Right lung (tissue), 10 donors: ENCODE measurements at places on chromosomes 1 and 21. TPM values are rescaled to one million over a fixed set of nuclear protein-coding genes. Genes with fewer than 3 reads are reported as not detected.

SYF2 gene
- polyA plus RNA-seq = 96.2 TPM

CACNA1S gene
- 2.2 TPM for polyA plus RNA-seq

SPRR1A gene
- not detected for polyA plus RNA-seq

INAVA gene
- 20.8 TPM for polyA plus RNA-seq

DDAH1 gene
- 103 TPM for polyA plus RNA-seq

CLCN6 gene
- polyA plus RNA-seq = 18.0 TPM

LHX8 gene
- not detected for polyA plus RNA-seq

CD84 gene
- 2.4 TPM for polyA plus RNA-seq

HTR6 gene
- not detected for polyA plus RNA-seq

RGS16 gene
- 3.9 TPM for polyA plus RNA-seq

GRCh38 chr1:5758000-5758858, 234.0 kb downstream of the NPHP4 start:
- no peak for DNase-seq

- no peak for DNase-seq
Observed at GRCh38 chr1:208682664-208683013, 438.5 kb upstream of the PLXNA2 start.

GRCh38 chr1:233605205-233605604, 8.7 kb upstream of the KCNK1 start:
- no peak for DNase-seq

- peak; percentile 90 for DNase-seq
Observed at GRCh38 chr1:44842862-44843655, at the start of gene PTCH2. PTCH2 (minus strand) TSS chr1:44843253; CDS start chr1:44842932, 321 bp downstream.

DNA sequence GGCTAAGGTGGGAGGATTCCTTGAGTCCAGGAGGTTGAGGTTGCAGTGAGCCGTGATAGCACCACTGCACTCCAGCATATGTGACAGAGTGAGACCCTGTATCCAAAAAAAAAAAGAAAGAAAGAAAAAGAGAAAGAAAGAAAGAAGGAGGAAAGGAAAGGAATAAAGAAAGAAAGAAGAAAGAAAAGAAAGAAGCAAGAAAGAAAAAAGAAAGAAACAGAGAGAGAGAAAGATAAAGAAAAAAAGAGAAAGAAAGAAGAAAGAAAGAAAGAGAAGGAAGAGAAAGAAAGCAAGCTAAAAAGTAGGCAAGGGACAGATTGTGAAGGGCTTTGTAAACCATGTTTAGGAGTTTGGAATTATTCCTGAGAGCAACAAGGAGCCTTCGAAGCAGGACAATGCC, 80.1 kb downstream of the MAB21L3 start:
- DNase-seq = no peak

DNA sequence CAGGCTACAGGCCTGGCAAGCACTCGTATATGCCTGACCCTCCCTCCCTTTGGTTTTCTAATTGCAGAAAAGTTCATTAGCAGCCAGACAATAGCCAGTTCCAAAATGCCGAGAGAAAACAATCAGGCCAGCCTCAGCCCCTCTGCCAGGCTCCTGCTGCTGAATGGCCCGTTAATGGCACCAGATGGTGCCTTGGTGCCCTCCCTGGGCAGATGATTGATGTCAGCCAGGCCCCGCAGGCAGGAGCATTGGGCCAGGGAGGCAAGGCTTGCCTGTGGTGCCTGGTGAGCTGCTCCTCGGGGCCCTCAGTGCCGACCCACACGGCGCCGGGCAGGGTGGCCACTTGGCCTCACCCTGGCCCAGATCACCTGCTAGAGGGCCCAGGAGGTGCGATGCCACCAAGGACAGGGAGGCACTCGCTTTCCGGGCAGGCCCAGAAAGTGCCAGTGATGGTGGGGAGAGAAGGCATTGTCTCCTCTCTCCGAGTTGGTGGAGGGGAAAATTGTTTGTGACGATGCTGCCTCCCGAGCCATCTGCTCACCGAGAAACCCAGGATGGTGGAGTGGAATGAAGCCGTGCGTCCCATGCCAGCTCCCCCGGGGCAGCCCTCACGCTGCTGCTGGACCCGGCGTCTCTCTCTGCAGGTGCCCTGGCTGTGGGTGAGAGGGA, 28.1 kb downstream of the QSOX1 start:
- no peak for DNase-seq

DNA sequence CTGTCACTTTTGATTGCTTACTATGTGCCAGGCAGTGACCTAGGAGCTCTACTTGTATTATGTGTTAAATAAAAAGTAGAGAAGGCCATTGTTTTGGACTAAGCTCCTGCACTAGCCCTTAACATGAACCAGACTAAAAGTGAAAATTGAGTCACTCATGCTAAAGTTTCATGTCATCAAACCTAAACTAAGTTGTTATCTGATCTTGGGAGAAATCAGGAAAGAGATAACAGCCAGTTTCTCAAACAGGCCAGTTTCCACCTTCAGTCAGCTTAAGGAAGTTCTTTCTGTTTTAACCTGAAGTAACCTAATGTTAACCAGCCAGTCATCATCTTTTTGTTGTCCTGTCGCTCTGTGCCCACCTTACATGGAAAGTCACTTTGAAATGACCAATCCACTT, 102.1 kb upstream of the MARK1 start:
- DNase-seq = no peak

DNA sequence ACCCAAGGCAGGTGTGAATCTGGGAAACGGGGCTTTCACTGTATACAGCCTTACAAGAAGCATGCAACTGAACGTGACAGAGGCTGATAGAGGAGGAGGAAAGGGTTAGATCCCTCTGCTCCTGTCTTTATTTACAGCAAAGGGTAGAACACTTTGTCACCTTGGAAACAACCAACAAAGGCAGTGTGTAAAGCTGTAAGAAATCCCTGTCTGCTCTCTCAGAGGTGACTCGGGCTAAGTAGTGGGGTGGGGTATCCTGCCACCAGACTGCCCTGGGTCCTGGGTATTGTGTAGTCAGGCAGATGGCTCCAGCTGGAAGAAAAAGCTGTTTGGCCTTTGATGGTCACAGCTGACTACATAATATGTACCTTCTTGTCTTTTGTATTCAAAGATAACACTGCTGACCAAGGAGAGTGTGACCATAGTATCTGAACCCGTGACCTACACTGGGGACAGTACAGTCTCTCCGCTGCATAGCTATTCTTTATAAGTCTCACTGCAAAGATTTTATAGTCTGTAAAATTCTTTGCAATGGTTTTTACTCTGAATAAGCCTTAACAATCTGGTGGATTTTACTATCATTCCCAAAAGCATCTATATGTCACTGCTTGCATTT, 22.1 kb upstream of the POU2F1 start:
- DNase-seq = no peak

DNA sequence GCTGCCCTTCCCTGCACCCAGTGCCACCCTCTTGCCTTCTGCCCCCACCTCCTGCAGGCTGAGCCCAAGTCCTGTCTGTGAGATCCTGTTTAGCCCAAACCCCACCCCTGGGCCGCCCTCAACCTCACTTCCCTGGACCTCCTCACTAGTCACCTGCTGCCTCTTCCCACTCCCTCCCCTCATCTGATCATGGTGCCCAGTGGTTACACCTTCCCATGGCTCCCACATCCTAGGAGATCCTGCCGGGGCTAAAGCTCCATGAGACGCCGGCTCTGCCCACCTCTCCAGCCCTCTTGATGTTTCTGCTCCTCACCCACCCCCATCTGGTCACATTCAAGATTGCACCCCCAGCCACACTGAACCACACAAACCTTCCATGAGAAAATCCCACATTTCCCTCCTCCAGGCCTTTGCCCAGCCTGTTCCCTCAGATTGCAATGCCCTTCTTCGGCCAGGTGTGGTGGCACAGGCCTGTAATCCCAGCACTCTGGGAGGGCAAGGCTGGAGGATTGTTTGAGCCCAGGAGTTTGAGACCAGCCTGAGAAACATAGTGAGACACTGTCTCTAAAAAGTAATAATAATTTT, 17.0 kb downstream of the TTC39A start:
- DNase-seq = no peak

DNA sequence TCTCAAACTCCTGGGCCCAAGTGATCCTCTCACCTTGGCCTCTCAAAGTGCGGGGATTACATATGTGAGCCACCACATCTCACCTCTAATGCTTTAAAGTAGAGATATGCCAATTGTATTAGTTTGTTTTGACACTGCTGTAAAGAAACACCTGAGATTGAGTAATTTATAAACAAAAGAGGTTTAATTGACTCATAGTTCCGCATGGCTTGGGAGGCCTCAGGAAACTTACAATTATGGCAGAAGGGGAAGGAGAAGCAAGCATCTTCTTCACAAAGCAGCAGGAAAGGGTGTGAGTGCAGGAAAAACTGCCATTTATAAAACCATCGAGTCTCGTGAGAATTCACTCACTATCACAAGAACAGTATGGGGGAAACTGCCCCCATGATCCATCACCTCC, 3.5 kb upstream of the MYCL start:
- DNase-seq = no peak

DNA sequence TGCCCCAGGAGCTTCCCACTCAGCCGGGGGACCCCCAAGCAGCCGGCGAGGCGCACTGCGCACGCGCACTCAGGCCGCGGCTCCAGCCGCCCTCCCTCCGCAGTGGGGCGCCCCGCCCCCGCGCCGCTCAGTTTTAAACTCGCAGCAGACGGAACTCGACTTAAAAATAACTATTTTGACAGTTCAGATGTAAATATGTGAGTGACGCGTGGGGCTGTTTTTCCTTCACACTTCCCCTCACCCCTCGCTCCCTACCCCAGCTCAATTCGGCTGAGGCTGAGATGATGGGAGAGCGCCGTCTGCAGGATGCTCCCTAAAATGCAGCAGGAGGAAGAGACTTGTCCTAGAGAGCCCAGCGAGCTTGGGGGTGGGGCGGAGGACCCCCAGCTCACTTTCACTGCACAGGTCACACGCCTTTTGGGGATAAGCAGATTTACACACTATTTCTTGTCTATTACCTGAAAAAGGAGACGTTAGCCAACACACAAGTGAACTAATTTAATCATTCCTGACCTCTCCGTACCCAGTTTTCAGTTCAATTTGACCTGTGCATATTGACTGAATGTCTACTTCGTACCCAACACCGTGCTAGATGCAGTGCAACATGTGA, 8.9 kb upstream of the LEMD1 start:
- DNase-seq = peak; percentile 62

DNA sequence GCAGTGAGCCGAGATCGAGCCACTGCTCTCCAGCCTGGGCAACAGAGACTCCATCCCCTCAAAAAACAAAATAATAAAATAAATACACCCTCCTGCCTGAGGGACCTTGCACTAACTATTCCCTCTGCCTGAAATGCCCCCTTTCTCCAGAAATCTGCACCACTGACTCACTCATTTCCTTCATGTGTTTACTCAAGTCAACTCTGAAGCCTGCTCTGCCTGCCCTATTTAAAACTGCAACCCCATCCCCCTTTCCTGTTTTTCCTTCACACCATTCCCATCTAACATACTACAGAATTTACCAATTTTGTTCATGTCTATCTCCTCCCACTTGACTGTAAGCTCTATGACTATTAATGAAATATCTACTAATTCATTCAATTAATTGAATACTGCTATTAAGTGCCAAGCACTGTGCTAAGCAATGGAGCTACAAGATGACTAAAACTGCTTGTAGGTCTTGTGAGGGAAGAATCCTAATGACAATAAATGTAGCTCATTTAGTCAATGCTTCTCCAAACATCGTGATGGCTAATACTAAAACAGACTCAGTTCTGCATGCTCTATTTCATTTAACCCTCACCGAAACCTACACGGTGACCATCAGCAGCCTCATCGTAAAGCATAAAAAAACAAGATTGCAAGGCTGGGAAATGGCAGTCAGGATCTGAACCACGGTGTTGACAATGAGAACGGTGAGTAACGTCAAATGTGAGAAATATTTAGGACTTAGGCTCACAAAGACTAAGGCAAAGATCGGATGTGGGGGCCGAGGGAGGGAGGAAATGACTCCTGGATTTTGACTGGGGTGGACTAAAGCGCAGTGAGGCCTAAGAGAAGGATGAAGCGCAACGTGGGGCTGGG, 749 bp upstream of the TMEM39B start:
- no peak for DNase-seq

GRCh38 chr1:1128454-1129139, 12.7 kb upstream of the C1orf159 start:
- DNase-seq = no peak

- DNase-seq = no peak
Observed at GRCh38 chr21:38460171-38460742, 38.0 kb downstream of the ERG start.

DNA sequence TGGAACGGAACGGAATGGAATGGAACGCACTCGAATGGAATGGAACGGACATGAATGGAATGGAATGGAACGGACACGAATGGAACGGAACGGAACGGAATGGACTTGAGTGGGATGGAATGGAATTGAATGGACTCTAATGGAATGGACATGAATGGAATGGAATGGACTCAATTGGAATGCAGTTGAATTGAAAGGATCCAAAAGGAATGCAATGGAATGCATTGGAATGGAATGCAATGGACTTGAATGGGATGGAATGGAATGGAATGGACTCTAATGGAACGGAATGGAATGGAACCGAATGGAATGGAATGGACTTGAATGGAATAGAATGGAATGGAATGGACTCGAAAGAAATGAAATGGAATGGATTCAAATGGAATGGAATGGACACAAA, 102.4 kb upstream of the OR4F16 start:
- no peak for DNase-seq

DNA sequence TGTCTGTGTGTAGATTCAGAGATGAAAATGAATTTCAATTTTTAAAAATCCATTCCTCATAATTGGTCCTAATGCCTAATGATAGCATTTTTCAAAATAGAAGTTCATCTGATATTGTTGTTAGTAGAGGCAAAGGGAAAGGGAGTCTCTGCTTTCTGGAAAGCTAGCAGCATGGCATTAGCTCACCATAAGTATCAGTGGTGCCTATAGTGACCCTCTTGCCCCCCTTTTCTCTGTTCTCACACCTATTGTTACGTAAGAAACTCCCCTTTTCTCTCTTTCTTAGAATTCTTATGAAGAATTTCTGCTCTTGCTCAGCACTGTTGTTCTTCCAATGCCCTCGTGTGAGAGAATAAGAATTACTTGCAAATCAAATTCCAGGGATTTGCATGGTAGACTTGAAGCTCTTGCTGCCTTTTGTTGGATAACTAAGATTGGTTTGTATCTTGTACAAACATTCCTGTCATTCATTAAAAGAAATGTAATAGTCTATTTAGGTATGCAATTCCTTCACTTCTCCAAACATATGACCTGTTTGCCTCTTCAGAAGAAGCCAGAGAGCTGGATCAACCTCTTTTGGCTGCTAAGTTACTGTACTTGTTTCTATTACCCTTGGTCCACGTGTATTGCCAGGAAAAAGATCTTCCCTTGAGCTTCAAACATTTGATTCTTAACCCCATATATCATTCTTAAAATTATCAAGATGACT, 69.2 kb upstream of the MAGI3 start:
- DNase-seq = peak; percentile 9

- no peak for DNase-seq
Observed at GRCh38 chr1:19400875-19401534, 84.3 kb downstream of the CAPZB start.

GRCh38 chr1:177023726-177024125, 140.8 kb downstream of the ASTN1 start:
- DNase-seq = no peak

DNA sequence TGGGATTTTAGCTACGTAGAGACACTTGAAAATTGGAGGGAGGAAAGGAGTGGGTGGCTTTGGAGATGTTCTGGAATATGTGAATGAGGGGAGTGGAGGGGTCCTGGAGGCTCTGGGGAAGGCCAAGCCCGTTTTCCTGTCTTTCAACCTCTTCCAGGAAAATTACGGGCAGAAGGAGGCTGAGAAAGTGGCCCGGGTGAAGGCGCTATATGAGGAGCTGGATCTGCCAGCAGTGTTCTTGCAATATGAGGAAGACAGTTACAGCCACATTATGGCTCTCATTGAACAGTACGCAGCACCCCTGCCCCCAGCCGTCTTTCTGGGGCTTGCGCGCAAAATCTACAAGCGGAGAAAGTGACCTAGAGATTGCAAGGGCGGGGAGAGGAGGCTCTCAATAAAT, 442 bp upstream of the RUSC1 start:
- no peak for DNase-seq

GRCh38 chr1:77271852-77272580, 9.8 kb upstream of the AK5 start:
- no peak for DNase-seq
